ENCODE measurements at places on chromosomes 11 and 22.

DNA sequence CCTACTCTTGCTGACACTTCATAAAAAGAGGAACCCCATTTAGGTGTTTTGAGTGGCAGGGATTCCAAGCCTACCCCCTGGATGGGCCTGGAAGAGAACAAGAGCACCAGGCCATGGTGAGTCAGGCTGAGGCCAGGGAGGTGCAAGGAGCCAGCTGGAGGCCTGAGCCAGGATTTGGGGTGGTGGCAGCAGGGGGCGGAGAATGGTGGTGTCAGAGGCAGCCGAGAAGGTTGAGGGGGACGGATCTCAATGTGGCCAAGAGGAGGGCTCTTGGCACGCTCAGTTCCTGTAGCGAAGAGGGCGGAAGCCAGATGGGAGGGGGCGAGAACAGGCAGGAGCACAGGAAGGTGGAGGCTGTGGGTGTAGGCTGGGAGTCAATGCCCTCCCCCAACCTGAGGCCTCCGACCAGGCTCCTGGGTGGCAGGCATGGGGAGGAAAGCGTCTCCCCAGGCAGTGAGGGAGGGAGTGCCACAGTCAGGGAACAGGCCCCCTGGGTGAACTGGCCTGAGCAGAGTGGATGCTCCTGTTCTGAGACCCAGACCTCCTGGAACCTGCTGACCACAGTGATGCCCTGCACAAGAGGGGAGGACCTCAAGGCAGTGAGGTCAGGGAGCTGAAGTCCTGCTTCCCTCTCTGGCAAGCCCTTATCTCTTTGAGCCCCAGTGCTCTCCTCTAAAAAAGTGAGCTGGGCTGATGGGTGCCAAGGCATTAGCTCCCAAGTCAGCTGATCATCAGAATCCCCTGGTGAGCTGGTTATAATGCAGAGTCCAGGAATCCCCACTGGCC lies 13.9 kb downstream of the RTN4RL2 start:
- no peak for DNase-seq

- peak; percentile 20 for DNase-seq
Measured at GRCh38 chr22:41021613-41022454, 70.6 kb upstream of the EP300 start.

DNA sequence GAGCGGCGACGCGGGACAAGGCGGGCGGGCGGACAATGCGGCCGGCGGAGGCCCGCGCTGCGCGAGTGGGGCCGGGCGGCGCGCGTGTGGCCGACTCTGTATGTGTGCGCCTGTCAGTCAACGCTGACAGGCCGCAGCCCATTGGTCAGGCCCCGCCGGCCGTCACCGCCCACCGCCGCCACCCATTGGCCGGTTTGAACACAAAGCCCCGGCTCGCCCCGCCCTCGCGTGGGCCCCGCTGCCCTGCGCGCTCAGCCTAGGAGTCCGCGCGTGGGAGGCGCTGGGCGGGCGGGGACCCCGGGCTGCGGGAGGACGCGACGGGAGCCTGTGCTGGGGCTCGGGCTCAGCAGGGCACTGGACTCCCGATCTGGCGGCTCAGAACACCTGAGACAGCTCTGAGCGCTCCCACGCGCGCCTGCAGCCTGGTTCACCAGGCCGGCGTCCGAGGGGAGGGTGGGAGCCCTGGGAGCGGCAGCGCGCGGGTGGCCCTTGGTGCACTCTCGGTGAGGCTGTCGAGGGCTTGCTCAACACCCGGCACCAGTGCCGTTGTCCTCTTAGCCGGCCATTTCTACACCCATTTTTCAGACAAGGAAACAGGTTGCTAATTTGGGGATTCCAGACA lies at the start of gene SUN2:
Gene SUN2, minus strand, starts transcription at position 88 of the 622 bp plus-strand sequence. CDS start 3,370 bp downstream, outside the sequence.
- peak; percentile 43 for DNase-seq

DNA sequence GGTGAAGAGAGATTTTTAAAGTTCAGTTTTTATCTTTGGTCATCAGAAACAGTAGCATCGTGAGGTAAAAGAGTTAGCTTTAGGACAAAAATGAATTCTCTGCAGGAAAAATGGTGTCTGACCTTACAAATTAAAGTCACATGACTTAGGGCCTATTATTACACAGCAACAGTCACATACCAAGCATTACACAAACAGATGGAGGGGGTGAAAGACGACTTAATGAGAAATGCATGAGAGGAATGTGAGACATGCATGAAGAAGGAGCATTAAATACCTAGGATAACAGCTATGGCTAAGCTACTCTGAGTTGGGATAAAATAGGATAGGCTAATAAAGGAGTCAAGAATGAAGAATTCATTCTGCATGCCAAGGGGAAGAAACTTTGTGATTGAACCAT lies 77.5 kb downstream of the BLID start:
- DNase-seq: no peak

- DNase-seq: no peak
Measured at GRCh38 chr11:28674433-28675103, 566.4 kb downstream of the METTL15 start.

GRCh38 chr11:101034076-101034475 lies 95.5 kb downstream of the PGR start:
- DNase-seq: peak; percentile 72

GRCh38 chr22:36990457-36990856 lies 28.8 kb downstream of the TST start:
- no peak for DNase-seq

GRCh38 chr22:28043266-28043665 lies 124.2 kb upstream of the PITPNB start:
- DNase-seq: no peak

GRCh38 chr11:32310214-32310601 lies 125.1 kb downstream of the WT1 start:
- DNase-seq: no peak

DNA sequence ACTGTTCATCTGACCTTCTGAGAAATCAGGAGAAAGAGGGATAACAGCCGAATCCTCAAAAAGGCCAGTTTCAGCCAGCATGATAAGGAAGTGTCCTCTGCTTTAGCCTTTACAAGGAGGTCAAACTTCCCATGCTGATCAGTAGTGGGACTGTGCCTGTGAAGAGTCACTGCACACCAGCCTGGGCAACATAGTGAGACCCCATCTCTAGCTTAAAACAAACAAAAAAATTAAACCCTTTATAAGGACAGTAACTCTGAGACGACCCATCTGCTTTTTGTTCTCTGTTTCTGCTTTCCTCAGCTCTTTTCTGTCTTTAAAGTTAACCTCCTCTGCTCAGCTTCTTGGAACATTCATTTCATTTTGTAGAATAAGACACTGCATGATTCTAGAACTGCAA lies 49.7 kb downstream of the SCGB1A1 start:
- no peak for DNase-seq

DNA sequence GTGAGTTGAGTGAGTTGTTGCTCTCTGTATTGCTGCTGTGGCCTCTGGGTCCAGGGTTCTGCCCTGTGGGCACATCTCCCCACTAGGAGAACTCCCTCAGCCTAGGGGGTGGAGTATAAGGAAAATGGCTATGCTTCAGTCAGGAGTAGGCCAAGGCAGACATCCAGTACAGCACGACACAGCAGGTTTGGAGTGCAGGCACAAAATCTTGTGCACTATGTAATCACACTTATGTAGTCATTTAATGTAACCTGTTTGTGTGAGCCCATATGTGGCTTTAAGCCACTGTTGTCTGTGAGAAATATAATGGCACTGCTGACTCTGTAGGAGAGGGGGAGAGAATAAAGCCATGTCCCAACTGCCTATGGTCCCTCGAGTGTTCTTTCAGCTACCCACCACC lies 90.1 kb downstream of the CCDC83 start:
- no peak for DNase-seq

GRCh38 chr22:40345815-40346184 lies 500 bp upstream of the ADSL start:
- DNase-seq: no peak

DNA sequence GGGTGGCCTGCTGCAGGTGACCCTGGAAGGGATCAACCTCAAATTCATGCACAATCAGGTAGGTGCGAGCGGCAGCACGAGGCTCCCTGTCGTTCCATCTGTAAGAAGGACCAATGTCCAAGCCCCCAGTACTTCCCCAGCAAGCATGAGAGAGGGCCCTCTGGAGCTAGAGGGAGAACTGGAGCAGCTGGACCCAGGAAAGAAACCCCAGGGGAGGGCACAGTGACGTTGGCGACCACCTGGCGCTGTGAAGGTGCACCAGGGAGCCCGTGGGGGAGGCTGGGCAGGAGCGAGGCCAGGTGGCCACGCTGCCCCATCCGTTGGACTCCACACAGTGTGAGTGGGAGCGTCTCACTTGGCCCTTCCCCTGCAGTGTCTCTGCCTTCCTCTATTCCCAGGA lies 28.0 kb downstream of the MYBPC3 start:
- DNase-seq: no peak

- no peak for DNase-seq
Measured at GRCh38 chr11:24247846-24248245, 249.0 kb upstream of the LUZP2 start.

DNA sequence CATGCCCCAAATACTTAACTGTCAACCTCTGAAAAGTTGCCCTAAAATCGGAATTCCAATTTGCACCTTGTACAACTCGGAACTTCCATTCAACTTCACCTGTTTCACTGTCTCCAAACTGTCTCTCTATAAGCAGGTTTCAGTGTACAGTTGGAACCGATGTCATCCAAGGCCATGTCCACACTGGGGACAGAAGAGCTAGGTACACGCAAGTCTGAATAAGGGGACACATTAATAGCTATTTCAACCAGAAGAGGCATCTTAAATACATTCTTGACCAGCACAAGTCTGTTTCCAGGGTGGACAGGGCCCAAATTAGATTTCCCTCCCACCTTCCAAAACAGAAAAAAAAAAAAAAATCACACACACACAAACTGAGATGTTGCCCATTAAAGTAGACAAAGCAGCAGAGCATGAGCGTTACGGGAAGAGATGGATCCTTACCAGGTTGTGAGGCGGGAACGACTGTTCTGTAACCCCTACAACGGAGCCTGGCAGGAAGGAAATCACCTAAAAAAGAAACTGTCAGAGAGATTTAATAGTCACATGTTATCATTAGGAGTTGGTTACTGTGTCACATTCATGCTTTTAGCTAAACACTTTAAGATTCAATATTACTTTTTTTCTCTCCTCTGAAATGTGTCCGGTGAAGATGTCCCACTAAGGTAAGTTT lies 1.7 kb downstream of the CREBZF start:
- DNase-seq: no peak

- DNase-seq: no peak
Measured at GRCh38 chr22:49790912-49791311, 36.8 kb downstream of the BRD1 start.

GRCh38 chr11:35787626-35788025 lies 125.1 kb downstream of the TRIM44 start:
- no peak for DNase-seq

GRCh38 chr11:61586792-61587430 lies 6.0 kb upstream of the SYT7 start:
- DNase-seq: no peak

DNA sequence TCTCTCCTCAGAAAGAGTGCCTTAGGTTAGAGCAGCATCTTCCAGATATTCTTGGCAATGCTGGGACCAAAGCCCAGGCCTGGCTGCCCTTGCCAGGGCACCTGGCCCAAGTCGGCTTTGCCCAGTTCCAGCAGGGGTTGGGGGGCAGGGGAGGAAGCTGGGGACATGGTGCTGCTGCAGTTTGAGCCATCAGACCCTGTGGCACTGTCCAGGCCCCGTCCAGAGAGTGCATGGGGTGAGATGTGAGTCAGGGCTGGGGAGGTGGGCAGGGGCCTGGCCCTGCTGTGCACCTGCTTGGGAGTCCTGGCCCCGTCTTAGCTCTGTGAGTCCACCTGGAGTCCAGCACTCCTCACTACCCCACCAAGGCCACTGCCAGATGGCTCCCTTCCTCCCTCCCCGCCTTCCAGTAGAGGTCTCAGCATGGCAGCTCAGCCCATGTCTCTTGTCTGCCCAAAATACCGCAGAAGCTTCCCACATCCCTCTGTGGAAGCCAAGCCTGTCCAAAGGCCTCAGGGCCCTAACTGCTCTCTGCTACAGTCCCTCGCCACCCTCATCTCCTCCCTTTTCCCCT lies 16.6 kb downstream of the DERL3 start:
- DNase-seq: no peak

- no peak for DNase-seq
Measured at GRCh38 chr11:132134322-132134721, 763.9 kb downstream of the NTM start.

DNA sequence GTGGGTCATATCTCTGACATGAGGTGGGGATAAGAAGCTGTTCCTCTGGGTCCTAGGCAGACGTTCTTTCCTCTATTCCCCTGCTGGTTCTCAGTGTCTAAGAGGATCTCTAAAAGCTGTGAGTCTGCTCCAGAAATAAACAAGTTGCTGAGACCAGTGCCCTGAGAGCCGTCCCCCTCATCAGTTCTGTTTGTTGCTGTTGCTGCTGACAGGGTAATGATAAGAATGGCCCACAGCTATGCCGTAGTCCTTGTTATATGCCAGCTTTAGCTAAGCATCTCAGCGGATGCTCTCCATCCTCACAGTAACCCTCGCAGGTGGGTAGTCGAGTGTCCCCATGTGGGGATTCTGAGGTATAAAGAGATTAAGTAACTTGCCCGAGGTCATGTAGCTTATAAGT lies 23.5 kb upstream of the ST14 start:
- no peak for DNase-seq

DNA sequence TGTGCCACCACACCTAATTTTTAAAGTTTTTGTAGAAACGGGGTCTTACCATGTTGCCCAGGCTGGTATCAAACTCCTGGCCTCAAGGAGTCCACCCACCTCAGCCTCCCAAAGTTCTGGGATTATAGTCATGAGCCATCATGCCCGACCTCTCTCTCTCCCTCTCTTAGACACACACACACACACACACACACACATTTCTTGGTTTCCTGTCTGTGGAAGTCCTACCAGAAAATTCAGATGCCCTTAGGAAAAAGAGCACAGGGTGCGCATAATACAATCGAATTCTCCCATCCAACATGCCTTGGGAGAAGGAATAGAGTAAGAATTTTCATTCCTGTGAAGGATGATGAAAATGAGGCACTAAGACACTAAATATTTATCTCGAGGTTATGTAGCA lies 10.4 kb downstream of the MICAL3 start:
- no peak for DNase-seq

- no peak for DNase-seq
Measured at GRCh38 chr11:4611986-4612385, 4.0 kb upstream of the TRIM68 start.

GRCh38 chr11:43542750-43543712 lies 137.5 kb upstream of the HSD17B12 start:
- DNase-seq: no peak

GRCh38 chr11:120079750-120080610 lies 57.9 kb downstream of the TRIM29 start:
- DNase-seq: no peak

DNA sequence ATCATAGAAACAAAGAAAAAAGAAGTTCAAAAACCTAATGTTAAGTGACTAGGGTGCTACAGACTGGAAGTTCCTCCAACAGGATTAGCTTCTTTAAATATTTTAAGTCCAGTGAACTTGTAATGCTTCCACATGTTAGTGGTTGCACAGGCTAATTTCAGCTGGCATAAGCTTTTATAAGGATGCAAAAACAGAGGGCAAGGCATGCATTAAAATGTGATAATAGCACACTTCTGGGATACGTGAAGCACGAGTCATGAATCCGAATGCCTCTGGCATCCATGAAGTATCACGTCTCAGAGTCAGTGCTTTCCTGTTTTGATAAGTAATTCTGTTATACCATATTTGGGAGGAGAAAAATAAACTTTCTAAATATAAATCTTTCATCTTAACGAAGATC lies 106.8 kb downstream of the DCDC1 start:
- DNase-seq: no peak

- DNase-seq: no peak
Measured at GRCh38 chr11:80023386-80023785, 582.6 kb upstream of the TENM4 start.

All from smooth muscle cell of the brain vasculature (primary cell).